Stimulated activated CD8-positive, alpha-beta memory T cell treated with anti-CD3 and anti-CD28 coated beads, Interleukin-7, amount 100 ng/mL, for 1 hour (primary cell): ENCODE measurements at places on chromosomes 5 and 9.

DNA sequence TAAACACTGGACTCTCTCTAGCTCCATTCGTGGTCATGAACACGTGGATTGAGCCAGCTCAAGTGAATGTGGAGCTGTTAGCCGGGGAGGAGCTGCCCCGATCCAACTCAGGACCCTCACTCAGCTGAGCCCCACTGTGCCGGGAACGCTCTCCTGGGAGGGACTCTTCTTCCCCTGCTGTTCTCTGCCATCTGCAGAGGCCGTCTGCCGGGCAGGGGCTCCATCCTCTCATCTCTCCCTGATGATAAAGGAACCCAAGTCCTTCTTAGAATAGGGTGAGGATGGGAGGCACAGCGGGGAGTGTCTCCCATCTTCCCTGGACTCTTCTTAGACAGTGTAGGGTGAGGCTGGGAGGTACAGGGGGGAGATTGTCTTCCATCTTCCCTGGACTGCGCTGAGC is 120.5 kb upstream of the IRX4 start:
- DNase-seq = no peak

DNA sequence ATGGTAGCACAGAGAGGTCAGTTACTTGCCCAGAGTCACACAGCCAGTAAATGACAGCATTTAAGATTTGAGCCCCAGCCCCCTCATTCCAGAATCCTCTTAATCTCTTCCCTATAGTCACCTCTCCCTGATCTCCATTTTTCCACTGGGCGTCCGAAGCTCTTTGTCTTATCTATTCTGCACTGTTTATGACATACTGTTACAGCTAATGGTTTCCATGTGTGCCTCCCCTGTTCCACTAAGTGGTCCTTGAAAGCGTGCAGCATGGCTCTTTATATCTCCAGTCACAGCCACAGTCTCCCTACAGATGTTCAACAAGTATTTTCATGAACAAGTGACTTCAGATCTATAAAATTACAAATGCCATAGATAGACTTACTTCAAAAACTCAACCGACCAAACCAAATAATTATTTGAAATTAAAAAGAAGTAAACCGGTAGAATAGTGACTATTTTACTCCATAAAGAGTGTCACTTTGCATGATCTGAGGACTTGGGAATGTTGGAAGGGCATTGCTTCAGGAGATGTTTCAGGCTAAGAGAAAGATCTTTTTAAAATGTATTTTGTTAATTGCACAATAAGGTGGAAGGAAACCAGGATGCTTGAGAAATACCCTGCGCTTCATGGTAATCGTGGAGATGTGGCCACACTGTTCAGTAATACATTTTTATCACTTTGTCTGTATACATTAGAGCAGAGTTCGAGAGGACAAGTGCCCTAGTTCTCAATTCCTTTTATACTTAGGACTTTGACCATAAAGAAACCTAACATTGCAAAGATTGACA is 237.2 kb downstream of the FBXL7 start:
- no peak for DNase-seq

DNA sequence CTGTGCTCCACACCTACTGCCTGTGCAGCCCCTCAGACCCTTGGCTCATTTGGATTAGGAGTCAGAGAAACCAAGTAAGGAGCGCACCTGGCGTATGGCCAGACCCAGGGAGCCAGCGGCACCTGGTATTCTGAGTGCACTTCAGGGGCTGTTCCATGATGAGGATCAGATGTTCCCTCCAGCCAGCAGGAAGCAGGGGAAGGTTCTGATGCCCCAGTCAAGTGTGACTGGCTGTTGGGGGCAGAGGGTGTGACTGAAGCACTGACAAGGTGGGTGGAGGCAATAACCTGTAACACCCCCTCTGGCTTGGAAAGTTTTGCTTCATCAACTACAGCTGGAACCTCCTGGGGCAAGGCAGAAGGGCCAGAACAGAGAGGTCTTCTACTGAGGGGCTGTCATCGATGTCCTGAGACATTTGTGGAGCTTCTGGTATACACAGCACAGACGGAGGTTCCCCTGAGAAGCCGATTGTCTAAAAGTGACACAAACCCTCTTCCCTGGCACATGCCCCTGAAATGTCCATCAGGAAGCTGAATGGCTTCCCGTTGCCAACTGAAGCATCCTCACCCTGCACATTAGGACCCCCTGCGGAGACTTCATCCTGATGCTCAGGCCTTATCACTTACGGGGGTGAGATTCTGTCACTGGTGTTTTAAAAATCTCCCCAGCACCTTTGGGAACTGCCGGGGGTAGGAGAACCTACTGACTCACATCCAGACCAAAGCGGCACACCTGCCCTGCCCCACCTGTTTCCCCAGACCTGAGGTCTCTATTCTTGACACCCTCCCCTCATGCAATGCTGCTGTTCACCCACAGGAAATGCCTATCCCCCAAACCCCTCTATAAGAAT is 21.1 kb downstream of the TRAF1 start:
- DNase-seq = no peak

DNA sequence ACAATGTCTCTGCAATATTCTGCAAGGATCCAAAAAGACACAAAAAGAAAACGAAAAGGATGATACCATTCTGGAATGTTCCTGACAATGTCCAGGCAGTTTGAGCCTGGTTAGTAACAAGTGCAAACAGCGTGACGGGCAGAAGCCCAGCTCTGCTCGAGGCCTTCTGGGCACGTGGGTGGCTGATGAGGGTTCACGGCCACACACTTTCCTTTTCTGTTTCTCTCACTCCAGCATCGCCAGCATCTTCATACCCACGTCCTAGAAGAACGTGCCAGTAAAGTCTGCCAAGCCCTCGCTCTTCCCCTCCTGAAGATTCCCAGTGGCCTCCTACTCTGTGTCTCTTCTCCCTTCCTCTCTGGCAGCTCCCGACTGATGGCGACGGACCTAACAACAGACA is 36.7 kb downstream of the COL23A1 start:
- DNase-seq = no peak

DNA sequence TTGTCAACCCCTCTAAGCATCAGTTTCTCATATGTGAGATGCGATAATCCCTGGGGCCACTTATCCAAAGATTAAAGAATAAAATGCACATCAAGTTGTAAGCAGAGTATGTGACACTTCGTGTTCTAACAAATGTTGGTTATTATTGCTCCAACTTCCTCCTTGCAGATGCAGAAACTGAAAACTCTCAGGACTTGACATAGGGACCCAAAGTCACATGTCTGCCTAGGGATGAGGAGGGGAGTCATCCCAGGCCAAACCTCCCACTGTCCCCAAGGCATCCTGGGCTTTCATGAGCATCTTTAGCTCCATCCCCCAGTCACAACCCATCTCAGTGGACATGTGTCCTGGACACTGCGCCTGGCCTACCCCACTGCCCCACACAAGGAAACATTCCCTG is 27.5 kb upstream of the SYK start:
- no peak for DNase-seq

DNA sequence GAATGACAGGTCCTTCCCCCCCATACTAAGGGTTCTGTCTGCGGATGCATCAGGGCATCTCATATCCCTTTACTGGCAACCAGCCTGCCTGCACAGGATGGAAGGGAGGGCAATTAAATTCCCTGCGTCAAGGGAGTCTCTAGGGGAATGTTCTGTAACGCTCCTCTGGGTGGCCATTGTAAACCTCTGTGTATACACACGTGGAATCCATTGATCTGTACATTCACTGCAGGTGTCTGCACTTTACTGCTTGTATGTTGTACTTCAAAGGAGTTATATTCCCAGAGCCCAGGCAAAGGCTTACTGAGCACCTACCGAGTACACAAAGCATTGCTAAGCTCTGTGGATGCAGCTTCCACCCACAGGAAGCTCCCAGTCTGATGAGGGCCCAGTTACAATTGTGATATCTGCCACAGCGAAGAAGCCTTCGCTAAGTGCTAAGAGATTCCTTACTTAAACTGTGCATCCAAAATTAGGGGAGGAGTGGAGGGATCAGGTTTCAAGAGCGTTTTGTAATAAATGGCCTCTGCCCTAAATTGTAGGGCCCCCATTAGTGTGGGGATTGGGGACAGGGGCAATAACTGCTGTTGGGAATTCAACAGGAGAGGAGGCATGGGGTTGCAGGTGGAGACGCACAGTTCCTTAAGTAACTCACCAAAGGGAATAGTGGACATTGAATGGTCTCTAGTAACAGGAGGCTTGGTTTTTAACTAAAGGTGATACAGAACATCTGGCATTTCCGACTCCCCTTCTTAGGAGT is 1.5 kb upstream of the RETREG1 start:
- no peak for DNase-seq

DNA sequence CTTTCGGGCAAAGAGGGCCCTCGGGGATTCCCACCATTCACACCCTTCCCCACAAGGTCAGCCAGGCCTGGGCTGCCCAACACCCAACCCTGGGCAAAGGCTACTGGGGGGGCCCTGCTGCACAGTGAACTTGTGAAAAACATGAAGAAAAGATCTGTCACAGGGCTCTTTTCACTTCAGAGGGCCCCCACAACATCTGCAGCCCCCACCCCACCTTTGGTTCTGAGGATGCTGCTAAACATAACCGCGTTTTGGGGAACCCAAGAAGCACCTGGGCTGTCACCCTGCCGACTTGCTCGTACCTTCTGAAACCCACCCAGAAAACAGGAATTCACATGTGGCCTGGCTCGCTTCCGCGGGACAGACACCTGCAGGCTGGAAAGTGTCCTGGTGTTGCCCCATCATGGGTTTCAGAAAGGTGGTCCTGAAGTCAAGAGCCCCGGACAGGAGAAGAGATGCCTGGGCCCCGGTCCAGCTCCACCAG is 29.3 kb downstream of the B4GALT1 start:
- no peak for DNase-seq
